K562 (cell line): ENCODE measurements at places on chromosomes 1 and 21. TPM values are rescaled to one million over a fixed set of nuclear protein-coding genes. Genes with fewer than 3 reads are reported as not detected.

TFF2 gene
- total RNA-seq: not detected in 2 replicates

FCGR3B gene
- 0.11 and 0.49 TPM in 2 replicates for total RNA-seq

TMEM61 gene
- total RNA-seq: not detected in 2 replicates

YBEY gene
- total RNA-seq: 10.5 and 10.7 TPM in 2 replicates

OR2L5 gene
- not detected in 2 replicates for total RNA-seq

ZNF697 gene
- 10.6 and 13.6 TPM in 2 replicates for total RNA-seq

SH2D2A gene
- total RNA-seq: 33.6 TPM in 2 replicates

GCSAML gene
- total RNA-seq: not detected in 2 replicates

AMY1B gene
- not detected in 2 replicates for total RNA-seq

PIP5K1A gene
- total RNA-seq: 21.9 and 25.8 TPM in 2 replicates

IFT25 gene
- 93.6 and 94.4 TPM in 2 replicates for total RNA-seq

EFNA3 gene
- 6.2 and 7.1 TPM in 2 replicates for total RNA-seq

CCDC27 gene
- not detected in 2 replicates for total RNA-seq

FCRL6 gene
- total RNA-seq: not detected in 2 replicates

HUNK gene
- total RNA-seq: 0.02 TPM in 1 of 2 replicates, not detected in the other

DCST1 gene
- total RNA-seq: not detected in 2 replicates

CRP gene
- total RNA-seq: 0.69 and 0.98 TPM in 2 replicates

CFHR3 gene
- total RNA-seq: 0.16 and 0.47 TPM in 2 replicates

LEPR gene
- 43.1 and 43.6 TPM in 2 replicates for total RNA-seq

FLVCR1 gene
- 12.7 and 13.4 TPM in 2 replicates for total RNA-seq

APH1A gene
- 97.3 and 98.6 TPM in 2 replicates for total RNA-seq

ZFP69 gene
- 4.7 and 4.8 TPM in 2 replicates for total RNA-seq

RALGPS2 gene
- total RNA-seq: 3.4 and 4.0 TPM in 2 replicates

SPRR4 gene
- not detected in 2 replicates for total RNA-seq

LEFTY2 gene
- not detected in 2 replicates for total RNA-seq

MIXL1 gene
- total RNA-seq: not detected in 2 replicates

CYP4A11 gene
- total RNA-seq: 0.42 TPM in 1 of 2 replicates, not detected in the other

TTC13 gene
- total RNA-seq: 10.9 and 12.3 TPM in 2 replicates

CDC20 gene
- total RNA-seq: 212 and 224 TPM in 2 replicates

UBIAD1 gene
- 30.5 and 34.3 TPM in 2 replicates for total RNA-seq

ACTA1 gene
- not detected in 2 replicates for total RNA-seq

TTC39A gene
- total RNA-seq: 0.53 and 0.92 TPM in 2 replicates

ZNF678 gene
- 9.0 and 10.6 TPM in 2 replicates for total RNA-seq

OR2T8 gene
- total RNA-seq: 0.38 TPM in 1 of 2 replicates, not detected in the other

AVPR1B gene
- total RNA-seq: not detected in 2 replicates

CFHR2 gene
- not detected in 2 replicates for total RNA-seq

SLC6A17 gene
- total RNA-seq: not detected in 2 replicates

CHML gene
- 77.4 and 84.2 TPM in 2 replicates for total RNA-seq

PTTG1IP gene
- 99.3 and 99.5 TPM in 2 replicates for total RNA-seq

TEDDM1 gene
- not detected in 2 replicates for total RNA-seq

CLIC6 gene
- not detected in 2 replicates for total RNA-seq

SDE2 gene
- total RNA-seq: 45.3 and 50.5 TPM in 2 replicates

SPRR2G gene
- not detected in 2 replicates for total RNA-seq

SV2A gene
- 0.20 and 0.22 TPM in 2 replicates for total RNA-seq

SELE gene
- total RNA-seq: not detected in 2 replicates

TRIM63 gene
- 0.16 and 0.44 TPM in 2 replicates for total RNA-seq

RNF115 gene
- total RNA-seq: 9.5 and 10.2 TPM in 2 replicates

YOD1 gene
- 61.6 and 61.7 TPM in 2 replicates for total RNA-seq

PCNX2 gene
- 0.07 and 0.31 TPM in 2 replicates for total RNA-seq

CFAP45 gene
- total RNA-seq: 0.72 and 1.6 TPM in 2 replicates

CLDN19 gene
- not detected in 2 replicates for total RNA-seq

RPTN gene
- not detected in 2 replicates for total RNA-seq

CHI3L2 gene
- total RNA-seq: 0.27 TPM in 1 of 2 replicates, not detected in the other

ETNK2 gene
- 0.13 TPM in 2 replicates for total RNA-seq

CFAP74 gene
- total RNA-seq: not detected in 2 replicates

CFAP141 gene
- total RNA-seq: not detected in 2 replicates

CCDC185 gene
- total RNA-seq: not detected in 2 replicates

FCAMR gene
- not detected in 2 replicates for total RNA-seq

NBPF12 gene
- 5.5 and 6.7 TPM in 2 replicates for total RNA-seq

KRTAP21-2 gene
- total RNA-seq: not detected in 2 replicates
